NCI-H510A (cell line): ENCODE measurements at places on chromosomes 16 and 17.

DNA sequence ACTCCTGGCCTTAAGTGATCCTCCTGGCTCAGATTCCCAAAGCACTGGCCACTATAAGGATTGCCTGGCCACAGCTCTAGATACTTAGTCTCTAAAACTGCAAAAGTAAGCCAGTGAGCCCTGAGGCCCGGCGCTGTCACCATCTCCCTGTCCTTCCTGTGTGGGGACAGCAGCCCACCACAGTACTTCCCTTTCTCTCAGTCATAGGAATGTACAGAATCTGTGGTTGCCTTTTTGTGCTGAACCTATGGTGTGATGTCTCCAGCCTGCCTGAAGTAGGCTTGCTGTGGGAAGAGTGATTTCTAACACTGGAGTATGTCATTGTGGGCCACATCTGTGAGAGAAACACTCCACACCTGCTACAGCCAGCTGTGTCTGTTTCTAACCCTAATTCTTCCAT lies 24.7 kb downstream of the NTAN1 start:
- DNase-seq: no peak

DNA sequence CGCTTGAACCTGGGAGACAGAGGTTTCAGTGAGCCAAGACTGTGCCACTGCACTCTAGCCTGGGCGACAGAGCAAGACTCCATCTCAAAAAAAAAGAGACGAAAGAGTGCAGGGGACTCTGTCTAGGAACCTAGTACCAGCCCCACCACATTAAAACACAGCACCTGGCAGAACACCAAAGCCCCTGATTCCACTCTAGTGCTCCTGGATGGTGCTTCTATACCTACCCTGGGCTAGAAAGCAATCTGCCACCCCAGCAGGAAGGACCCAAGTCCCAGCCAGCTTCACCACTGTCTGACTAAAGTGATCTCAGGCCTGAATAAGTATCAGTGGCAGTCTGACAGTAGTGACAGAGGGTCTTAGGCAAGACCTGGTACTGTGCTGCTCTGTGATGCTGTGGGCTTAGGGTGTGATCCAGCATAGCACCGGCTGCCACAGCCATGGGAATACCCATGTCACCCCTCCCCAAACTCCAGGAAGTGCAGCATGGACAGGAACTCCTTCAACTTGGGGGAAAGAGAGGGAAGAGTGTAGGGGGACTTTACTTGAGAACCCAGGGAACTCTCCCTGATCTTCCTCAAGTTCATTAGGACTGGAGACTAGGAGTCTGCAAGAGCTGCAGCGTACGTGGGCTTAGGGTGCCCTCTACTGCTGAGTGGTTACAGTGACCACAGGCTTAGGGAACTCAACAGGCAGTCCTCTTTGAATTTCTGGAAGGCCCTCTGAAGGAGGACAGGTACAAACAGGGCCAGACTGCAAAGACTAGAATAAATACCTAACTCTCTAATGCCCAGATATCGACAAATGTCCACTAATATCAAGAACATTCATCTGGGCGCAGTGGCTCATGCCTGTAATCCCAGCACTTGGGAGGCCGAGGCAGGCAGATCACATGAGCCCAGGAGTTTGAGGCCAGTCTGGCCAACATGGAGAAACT lies 30.0 kb upstream of the RNF43 start:
- DNase-seq: peak; percentile 49

- DNase-seq: no peak
These were observed 236.7 kb downstream of the ZFHX3 start for GRCh38 chr16:72811188-72811720.

DNA sequence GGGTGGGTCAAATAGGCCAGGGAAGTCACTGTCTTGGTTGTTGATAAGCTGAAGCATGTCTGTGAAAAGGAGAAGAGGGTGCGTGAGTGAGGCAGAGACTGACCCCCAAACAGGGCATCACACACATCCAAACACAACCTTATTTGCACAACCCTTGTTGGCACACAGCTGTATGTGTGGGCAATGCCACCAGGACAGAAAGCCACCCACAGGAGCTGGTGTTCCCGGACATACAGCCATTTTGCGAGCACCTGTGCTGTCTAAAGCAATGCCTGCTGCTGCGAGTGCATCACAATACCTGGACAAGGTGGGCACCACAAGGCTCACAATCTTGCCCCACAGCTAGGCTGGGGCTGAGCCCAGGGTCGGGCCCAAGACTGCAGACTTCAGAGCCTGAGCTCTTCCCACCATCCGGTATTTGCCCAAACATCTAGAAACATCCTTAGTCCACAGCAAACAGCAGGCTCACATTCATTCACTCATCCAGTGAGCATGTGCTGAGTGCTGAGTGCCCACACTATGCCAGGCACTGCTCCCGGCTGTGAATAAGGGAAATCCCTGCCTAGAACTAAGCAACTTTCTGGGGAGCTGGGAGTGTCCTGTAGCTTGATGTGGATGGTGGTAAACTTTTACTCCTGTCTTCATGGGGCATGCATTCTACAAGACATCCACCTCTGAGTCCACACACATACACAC lies 16.2 kb downstream of the SREBF1 start:
- DNase-seq: no peak

DNA sequence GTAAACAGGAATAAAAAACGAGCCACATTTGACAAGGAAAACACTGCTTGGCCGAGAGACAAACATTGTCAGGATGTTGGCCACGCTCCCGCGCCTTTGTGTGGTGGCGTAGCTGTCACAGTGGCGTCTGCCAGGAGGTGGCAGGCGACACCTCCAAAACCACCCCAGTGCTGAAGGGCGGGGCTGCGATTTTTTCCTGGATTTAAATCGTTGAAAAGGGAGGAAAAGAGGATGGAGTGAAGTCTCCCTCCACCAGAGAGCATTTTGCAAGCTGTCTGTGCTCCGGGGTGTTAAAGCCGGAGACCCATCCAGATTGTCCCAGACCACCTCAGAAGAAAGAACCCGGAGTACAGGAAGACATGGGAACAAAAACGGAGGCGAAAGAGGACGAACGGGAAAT lies 12.7 kb downstream of the MRM3 start:
- DNase-seq: no peak

DNA sequence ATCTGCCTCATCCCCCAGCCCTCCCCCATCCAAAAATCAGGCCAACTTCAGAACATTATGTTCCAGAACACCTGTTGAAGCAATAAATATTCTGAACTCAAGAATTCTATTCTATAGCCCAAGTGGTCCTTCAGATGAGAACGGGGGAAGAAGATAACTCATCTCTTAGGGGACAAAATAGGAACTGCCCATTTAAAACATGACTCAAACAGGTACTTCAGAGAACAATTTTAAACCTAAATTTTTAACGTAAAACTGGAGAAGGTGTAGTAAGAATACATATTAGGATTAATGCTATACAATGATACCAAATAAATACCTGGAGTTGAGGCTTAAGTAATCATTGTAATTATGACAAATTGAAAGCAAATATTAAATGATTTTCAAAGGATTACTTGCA lies 112.1 kb downstream of the CDYL2 start:
- no peak for DNase-seq

DNA sequence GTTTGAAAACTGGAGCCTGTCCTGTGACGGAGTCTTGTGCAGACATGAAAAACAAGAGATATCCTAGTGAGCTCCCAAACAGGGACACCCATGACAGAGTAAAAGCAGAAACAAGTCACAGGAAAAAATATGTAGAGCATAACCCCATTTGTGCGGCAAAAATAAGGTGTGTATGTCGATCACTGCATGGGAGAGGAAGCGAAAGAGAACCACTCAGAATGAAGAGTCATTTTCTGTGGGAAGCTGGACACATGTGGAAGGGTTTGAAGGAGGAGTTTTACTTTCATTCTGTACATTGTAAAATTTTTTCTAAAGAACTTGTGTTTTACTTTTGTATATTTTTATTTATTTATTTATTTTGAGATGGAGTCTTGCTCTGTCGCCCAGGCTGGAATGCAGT lies 72.1 kb downstream of the JPH3 start:
- no peak for DNase-seq

DNA sequence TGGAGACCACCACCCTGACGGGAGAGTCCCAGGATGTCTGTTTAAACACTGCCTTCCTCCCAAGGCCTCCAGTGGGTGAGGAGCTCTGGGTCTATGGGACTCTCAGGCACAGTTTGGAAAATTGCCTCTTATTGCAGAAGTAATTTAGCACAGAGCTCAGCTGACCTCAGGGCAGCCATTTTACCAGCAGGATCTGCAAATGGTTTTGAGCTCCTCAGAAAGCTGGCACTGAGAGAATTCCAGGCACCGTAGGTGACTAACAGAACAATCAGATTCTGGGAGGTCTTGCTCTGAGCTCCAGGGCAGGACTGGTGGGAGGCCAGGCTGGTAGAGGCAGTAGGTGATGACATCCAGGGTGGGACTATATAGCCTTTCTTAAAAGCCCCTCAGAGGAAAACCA lies 17.3 kb upstream of the C16orf74 start:
- no peak for DNase-seq

DNA sequence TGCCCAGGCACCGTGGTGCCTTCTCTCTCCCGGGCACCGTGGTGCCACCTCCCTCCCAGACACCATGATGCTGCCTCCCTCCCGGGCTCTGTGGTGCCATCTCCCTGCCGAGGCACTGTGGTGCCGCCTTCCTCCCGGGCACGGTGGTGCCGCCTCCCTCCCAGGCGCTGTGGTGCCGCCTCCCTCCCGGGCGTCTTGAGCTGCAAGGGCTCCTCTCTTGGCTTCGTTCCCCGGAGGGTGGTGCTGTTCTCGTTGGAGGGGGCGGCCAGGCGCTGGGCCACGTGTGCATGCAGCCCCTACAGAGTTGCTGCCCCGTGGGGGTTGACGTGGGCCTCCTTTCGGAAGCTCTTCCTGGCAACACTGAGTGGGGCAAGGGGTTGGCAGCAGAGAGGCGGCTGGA lies 8.2 kb downstream of the CENPX start:
- DNase-seq: no peak

GRCh38 chr17:48486557-48486956 lies 44.3 kb downstream of the HOXB1 start:
- DNase-seq: no peak

GRCh38 chr16:83911290-83911689 lies 12.4 kb downstream of the MLYCD start:
- DNase-seq: no peak

- no peak for DNase-seq
These were observed 158.9 kb downstream of the TANC2 start for GRCh38 chr17:63124958-63125357.

GRCh38 chr17:34958438-34958837 lies 2.8 kb downstream of the CCT6B start:
- DNase-seq: no peak

DNA sequence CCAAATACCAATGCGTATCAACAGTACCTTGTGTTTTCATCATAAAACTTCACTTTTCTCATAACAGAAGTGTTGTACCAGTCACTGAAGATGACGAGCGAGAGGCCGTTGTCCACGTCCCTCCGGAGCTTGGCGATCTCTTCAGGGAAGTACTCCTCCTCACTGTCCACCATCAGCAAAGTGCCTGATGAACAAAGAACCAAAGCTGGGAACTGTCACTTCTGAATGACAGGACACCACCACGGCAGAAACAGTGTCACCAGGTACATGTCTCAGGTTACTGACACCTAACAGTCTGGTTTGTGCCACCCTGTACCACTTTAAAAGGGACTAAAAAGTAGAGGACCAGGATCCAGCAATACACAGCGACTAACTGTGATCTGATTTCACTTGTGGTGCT lies 25.0 kb upstream of the SLC38A8 start:
- DNase-seq: no peak

GRCh38 chr17:43718544-43718943 lies 40.0 kb downstream of the SOST start:
- no peak for DNase-seq

- no peak for DNase-seq
These were observed 13.1 kb upstream of the MRPS23 start for GRCh38 chr17:57862694-57863667.

DNA sequence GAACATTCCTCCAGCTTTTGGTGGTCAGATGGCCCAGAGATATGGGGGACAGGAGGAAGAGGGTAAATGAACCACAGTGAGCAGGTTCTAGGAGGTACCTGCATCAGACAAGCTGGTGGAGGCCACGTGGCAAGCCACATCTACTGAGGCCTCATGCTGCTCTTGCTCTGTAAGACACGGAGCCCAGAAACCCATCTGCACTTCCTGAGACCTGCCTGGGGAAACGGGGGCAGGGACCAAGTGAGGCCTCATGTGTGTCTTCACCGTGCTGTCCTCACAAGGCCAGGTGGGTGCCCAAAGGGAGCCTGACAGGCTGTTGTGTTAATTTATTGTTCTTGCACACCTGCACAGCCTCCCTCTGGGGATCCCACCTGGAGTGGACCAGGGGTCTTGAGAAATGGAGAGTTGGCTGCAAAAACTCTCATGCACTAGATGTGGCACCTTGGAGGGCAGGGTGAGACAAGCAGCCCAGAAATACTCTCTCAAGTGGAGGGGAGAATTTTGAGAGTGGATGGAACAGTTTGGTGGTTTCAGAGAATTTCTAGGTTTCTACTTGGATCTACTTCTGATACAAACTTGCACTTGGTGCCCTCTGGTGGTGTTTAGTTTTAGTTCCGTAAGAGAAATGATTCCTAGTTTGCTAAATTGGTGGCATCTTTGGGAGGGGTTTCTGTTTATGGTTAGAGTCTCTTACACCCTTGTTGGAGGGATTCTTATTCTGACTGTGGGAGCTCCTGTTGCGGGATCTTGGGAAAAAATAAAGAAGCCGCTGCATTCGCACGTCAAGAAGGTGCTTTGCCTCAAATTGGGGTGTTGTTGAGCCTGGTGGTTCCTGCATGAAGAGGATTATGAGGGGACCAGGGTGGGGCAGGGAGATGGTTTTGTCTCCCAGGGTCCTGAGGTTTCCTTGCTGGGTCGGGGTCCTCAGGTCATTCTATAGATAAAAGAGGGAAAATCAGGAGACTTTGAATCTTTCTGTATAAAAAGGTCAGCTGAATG lies 47.5 kb downstream of the SLC6A2 start:
- no peak for DNase-seq

GRCh38 chr16:75110637-75111513 lies 5.7 kb downstream of the LDHD start:
- DNase-seq: peak; percentile 62

GRCh38 chr17:63975541-63976092 lies 2.9 kb upstream of the SCN4A start:
- DNase-seq: no peak

- no peak for DNase-seq
These were observed 20.5 kb downstream of the PEMT start for GRCh38 chr17:17570798-17571716.

DNA sequence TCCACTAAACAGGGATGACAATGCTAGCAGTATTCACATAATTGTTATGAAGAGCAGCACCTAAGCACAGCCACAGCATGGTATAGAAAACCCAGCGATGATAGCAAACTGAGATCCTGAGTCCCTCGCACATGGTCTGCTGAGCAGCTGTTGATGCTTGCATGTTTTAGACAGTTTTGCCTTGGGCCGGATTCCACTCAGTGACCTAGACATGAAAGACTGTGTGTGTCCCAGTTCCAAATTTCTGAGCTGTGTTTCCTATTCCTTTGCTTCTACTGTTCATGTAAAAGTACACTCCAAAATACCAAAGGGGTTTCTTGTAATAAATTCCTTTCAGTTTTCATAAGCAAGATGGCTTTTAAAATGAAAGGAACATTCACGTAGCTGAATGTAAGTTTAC lies 30.8 kb upstream of the CMTR2 start:
- no peak for DNase-seq

GRCh38 chr16:89048090-89048725 lies 45.4 kb upstream of the ACSF3 start:
- DNase-seq: no peak

- DNase-seq: no peak
These were observed 154.3 kb downstream of the CPPED1 start for GRCh38 chr16:12649356-12649755.
